ENCODE measurements at places on chromosomes 11 and 22.

DNA sequence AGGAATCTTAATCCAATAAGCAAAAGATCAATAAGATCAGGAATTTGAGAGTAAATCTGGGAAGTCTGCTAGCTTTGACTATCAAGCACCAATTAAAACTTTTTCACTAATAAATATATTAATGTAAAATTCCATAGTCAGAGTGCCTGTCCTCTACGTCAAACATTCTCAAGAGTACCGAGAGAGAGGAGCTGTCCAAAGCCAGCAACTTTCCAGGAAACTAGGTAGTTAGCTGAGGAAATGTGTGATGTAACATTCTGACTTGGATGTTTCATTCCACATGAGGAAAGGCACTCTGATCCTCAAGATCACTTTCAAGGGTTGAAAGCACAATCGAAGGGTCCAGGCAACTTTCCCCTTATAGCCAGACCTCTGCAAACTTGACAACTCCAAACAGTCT, 113.2 kb downstream of the STK33 start:
- DNase-seq = no peak

DNA sequence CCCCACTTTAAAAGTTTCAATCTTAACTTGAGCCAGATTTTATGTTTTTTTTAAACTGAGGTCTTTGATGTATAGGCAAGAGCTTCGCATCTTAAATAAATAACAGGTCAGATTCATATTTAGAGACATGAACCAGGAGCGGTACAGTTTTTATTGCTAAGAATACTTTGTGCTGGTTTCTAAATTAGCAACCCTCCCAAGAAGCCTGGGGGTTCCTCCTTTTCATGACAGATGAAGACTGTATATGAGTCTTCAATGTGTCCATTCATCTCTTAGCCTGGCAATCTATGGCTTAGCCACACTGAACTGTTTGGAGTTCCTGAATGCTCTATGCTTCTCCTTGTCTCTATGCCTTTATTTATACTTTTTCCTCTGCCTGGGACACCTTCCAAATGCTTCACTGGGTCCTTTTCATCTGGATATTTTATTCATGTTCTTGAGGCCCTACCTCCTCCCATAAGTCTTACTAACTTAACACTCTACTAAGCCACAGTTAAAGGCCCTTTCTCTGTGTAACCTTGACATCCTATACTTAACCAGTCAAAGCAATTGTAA, 338.6 kb downstream of the INSC start:
- DNase-seq = no peak

DNA sequence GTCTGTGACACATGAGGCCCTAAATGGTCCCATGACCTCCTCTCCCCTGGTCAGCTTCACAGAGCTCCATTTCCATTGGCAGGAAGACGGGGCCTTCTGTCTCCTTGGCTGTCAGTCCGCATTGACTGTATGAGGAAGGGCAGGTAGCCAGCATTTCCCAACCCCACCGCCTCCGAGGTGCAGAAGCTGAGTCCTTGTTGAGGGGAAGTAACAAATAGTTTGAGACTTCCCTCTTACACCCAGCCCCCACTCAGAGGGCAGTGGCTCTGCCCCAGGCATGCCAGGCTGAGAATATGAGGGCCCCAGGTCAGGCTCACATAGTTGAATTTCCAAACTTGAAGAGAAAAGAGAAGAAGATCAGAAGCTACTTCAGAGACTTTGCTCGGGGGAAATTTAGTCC, 611.1 kb downstream of the BRD1 start:
- DNase-seq = peak; percentile 18

GRCh38 chr11:61111786-61112517, 9.7 kb downstream of the CD5 start:
- DNase-seq = no peak

DNA sequence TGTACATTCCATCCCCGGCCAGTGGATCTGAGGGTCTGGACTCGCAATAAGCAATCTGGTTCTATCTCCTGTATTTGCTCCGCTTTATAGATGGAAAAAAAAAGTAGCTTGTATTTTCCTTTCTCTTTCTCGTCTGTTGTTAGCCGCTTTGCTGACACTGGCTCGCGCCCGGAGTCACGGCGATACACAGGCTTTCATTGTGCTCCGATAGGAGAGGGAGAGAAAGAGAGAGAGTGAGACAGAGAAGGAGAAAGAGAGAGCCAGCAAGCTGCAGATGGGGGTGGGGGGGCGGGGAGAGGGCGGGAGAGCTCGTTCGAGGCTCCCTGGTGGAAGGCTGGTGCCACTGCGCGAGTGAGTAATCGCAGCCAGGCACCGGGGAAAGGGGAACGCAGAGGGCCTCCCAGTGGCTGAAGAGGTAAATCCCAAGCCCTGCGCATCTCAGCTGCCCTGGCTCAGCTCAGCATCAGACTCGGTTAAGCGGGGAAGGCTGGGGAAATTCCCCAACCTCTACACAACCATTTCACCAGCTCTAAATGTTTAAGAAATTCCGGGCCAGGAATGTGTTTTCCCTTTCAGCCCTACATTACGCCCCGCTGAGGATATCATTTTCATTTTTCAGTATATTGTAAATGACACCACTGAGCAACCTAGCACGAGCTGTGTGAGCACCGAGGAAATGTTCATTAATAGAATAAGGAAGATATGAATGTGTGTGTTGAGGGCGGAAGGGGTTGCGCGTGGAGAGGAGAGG, at the start of gene MAML2:
TSS of gene MAML2 (minus strand) at position 235 of the 751 bp plus-strand sequence. CDS start 1,300 bp downstream, outside the sequence.
- DNase-seq = peak; percentile 96

- DNase-seq = peak; percentile 19
Measured at GRCh38 chr11:3096909-3097530, 39.8 kb upstream of the CARS1 start.

DNA sequence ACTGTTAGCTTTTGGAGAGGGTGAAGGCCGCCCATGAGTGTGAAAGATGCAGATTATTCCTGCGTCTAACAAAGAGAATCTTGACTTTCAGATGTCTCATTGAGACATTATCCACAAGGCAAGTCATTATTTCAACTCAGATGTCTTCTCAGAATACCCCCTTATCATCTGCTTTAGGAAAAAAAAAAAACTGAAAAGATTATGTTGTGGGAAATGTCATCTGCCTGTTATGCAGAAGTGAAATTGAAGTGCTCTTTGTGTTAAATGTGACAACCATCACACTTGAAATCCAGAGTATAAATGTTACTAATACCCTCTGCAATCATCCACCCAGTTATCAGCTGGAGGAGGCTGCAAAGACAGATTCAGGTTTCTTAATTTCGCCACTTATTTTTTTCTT, 239.6 kb downstream of the LARGE1 start:
- DNase-seq = no peak

DNA sequence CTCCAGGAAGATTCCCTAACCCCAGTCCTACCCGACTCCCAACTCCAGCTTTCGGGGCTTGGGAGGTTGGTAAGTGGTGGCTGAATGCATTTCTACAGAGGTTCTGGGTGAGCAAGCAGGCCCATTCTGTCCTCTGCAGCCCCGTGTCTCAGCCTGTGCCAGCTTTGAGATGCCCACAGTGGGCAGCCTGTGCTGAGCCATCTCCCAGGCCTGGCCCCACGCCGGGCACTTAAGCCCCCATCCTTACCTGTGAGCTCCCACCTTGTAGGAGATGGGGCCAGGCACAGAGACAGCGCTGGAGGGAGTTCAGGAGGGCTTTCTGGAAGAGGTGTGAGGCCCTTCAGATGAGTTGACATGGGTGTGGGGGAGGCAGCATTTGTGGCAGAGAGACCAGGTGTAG, 54.5 kb downstream of the ANO1 start:
- DNase-seq = no peak

GRCh38 chr11:47980088-47980906, at the start of gene PTPRJ:
PTPRJ (plus strand) TSS chr11:47980559; CDS start chr11:47980913, 354 bp downstream.
- DNase-seq = peak; percentile 51

DNA sequence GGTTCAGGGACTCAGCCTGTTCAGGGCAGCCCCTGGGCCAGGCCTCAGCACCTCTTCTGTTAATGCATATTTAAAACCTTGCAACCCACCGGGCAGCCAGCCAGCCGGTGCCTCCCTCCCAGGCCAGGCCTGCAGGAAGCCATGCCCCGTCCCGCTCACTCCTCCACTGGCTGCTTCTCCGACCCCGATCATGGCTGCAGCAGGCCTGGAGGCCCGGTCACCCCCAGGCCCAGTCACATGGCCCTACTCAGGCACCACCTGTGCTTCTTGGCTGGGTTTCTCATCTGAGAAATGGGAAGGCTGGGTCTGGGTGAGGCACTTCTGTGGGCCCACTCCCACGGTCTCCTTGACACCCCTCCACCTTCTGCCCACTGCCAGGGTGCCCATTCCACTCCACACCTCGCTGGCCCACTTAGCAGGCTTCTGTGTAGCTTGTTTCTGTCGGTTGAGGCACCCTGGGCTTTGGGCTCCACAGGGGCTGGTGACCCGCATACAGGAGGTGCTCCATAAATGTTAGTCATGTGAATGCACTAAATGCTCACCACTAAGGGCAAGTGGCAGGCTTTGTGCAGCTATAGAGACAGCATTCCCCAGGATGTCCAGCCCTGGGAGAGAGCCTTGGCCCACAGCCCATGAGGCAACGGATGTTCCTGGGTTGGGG, 11.4 kb downstream of the RTN4R start:
- no peak for DNase-seq

- no peak for DNase-seq
Measured at GRCh38 chr11:60679879-60680278, 19.5 kb upstream of the MS4A8 start.

GRCh38 chr22:46909237-46910030, 147.0 kb downstream of the TBC1D22A start:
- DNase-seq = no peak

- DNase-seq = no peak
Measured at GRCh38 chr11:555780-556661, 4.5 kb downstream of the LMNTD2 start.

DNA sequence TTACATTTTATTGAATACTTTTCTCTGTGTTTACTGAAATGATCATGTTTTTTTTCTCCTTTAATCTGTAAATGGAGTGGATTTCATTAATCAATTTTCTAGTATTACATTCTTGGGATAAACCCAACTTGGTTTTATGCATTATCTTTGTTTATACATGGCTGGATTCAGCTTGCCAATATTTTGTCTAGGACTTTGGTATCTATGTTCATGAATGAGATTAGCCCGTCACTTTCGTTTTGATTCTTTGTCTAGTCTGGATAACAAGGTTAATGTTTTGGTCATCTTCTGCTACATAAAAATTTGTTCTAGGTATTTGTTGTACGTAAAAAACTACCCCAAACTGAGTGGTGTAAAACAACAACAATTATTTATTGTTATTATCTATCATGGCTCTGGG, 127.9 kb upstream of the PAX6 start:
- no peak for DNase-seq

GRCh38 chr22:33006955-33007318, 51.2 kb downstream of the SYN3 start:
- no peak for DNase-seq

GRCh38 chr11:315051-315481, 1.2 kb downstream of the IFITM1 start:
- DNase-seq = no peak

DNA sequence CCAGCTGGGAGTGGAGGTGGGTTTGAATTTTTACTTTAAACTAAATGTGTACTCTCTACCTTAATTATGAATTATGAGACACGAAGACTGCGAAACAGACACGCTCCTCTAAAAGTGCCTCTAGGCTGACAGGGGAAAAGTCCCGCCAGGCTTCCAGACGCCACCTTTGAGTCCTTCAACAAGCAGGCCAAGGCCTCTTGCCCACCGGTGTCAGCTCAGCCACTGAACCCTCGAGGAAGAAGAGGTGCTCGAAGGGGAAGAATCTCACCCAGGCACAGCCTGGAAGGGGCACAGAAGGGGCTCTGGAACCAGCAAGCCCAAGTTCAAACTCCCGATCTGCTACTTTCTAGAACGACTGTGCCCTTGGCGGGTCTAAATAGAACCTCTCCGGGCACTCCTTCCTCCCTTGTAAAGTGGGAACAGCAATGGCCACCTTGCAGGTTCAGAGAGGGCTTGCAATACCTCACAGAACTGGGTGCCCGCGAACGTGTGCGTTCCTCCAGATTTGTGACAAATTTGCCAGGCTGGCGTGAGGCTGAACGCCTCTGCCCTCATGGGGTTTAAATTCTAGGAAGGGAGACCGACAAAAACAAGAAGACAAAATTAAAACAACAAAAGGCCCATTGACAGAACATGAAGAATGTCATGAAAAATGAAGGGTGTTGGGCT, 158.5 kb upstream of the GRK3 start:
- DNase-seq = no peak

GRCh38 chr11:111299101-111300026, 1.0 kb downstream of the POU2AF3 start:
- DNase-seq = peak; percentile 79

- no peak for DNase-seq
Measured at GRCh38 chr11:30861531-30861930, 275.4 kb upstream of the MPPED2 start.

DNA sequence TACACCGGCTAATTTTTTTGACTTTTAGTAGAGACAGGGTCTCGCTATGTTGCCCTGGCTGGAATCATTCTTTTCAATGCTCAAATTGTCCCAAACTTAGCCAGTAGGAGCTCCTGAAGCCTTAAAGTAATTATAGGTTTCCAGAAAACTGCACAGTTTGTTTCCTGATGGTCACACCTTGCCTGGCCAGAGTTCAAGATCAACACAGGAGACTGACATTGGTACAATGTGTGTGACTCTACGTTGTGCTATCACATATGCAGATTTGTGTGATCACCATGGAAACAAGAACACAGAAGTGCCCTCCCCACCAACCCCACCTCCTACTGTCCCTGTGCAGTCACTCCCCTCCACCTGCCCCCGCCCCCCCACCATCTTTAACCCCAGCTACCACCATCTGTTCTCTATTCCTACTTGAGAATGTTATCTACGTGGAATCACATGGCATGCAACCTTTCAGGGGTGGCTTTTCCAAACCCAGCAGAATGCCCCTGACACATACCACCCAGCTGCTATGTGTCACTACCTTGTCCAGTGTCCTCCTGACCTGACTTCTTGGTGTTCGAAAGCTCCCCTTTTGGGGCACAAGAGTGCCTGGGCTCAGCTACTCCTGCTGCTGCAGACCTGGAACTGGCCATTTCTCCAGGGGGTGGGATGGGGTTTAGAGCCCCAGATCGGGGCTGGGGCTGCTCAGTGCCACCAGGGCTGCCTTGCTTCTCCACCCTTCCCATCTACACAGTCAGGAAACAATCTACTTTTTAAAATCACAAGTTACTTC, 6.1 kb upstream of the NAP1L4 start:
- peak; percentile 29 for DNase-seq

Measured in ureter (tissue), 1 donor.